ENCODE measurements at places on chromosomes 7 and 10.

DNA sequence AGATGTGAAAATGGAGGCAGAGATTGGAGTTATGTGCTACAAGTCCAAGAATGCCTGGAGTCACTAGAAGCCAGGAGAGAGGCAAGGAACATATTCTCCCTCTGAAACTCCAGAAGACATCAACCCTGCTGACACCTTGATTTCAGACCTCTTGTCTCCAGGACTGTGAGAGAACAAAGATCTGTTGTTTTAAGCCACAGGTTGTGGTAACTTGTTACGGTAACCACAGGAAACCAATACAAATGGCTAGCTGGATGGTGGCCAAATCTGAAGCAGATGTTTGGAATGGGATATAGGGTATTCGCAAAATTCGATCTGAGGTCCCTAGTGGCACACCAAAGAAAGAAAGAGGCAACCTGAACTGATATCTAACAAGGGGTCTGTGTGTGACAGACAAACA is 129.0 kb downstream of the HERPUD2 start:
- DNase-seq = no peak

DNA sequence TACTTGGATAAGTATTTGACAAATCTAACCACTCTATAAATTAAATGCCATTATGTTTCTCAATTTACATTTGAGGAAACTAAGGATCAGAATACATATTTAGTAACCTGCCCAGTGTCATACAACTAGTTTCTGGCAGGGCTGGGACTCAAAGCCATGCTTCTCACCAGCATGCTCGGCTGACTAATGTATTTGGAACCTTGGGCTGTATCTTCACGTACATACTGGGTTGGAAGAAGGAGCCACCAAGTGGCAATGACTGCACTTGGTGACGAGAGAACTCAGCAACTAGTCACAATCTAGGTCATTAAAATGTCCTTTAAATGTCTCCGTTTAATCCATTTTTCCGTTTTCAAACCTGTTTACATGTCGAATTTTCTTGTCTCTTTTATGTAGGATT is 42.9 kb downstream of the CHRM2 start:
- no peak for DNase-seq

GRCh38 chr10:31490858-31491504 is 172.0 kb downstream of the ZEB1 start:
- DNase-seq = no peak

- no peak for DNase-seq
These were observed 136.4 kb downstream of the DYNC2I1 start for GRCh38 chr7:158992759-158993158.

DNA sequence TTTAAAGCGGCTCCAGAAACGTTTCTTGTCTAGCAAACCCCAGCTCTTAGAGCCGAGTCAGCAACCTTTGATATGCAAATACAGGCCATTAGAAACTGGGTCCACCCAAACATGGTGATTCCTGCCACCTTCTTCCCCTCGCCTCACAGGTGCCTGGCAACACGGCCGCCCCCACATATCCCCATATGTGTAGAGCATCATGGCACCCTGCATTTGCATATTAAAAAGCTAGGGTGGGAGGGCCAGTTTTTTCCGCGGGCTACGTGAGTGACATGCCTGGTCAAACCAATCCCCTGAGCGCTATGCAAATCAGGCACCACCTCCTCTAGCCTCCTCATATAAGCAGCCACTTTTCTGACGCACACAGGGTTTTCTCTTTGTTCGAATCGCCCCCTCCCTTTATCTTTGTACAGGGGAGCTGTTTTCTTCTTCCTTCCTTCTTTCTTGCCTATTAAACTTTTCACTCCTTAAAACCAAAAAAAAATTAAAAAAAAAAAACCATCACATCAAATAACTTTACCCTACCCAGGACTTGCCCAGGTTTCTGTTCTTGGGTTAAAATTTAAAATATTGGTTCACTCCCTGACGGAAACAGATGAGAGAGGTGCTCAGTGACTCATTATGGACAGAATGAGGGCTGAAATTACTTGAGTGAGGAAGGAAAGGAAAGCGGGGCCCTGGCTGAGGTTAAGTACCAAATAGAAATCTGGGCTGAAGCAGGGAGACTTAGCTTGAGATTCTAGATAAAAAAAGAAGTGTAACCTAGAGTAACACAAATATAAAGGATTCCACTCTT is 59.8 kb downstream of the COA1 start:
- DNase-seq = no peak

- DNase-seq = no peak
These were observed 27.1 kb upstream of the KCNMA1 start for GRCh38 chr10:77664696-77665095.

- DNase-seq = no peak
These were observed 306.7 kb upstream of the MBL2 start for GRCh38 chr10:53079283-53079682.

GRCh38 chr7:95433952-95434556 is 774 bp downstream of the PON2 start:
- no peak for DNase-seq

- no peak for DNase-seq
These were observed 39.0 kb downstream of the VSTM4 start for GRCh38 chr10:49076319-49076718.

GRCh38 chr7:92205987-92206386 is 27.0 kb upstream of the LRRD1 start:
- no peak for DNase-seq

DNA sequence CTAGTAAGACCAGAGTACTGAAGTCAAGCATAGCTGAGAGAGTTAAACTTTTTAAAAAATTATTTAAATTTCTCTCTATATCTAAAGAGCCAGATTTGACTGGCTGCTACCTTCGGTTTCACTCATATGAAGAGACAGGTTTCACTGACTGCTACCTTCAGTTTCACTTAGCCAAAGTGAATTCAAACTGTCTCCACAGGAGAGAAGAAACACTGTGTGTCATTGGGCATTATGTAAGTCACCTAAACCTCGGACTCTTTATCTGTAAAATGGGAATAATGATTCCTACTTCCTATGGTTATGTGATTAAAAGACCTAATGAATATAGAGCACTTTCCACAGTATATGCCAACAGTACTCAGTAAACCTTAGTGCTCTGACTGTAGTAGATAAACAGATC is 41.6 kb upstream of the MET start:
- DNase-seq = peak; percentile 18

GRCh38 chr10:4013651-4014121 is 228.7 kb upstream of the KLF6 start:
- no peak for DNase-seq

DNA sequence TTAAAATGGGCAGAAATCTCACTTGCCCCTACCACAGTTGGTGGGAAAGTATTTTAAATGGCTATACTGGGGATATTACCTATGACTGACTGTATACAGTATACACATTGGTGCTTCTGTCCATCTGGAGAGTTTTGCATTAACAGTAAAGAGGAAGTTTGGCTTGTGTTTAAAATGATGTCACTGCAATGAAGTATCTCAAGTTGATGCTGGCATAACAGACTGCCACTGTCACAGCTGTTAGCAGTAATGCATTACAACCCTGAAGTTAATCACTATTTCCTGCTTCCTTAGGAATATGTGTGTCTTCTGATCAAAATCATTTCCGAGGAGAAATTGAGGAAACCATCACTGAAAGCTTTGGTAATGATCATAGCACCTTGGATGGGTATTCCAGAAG is 1.9 kb downstream of the DKK1 start:
- DNase-seq = no peak

DNA sequence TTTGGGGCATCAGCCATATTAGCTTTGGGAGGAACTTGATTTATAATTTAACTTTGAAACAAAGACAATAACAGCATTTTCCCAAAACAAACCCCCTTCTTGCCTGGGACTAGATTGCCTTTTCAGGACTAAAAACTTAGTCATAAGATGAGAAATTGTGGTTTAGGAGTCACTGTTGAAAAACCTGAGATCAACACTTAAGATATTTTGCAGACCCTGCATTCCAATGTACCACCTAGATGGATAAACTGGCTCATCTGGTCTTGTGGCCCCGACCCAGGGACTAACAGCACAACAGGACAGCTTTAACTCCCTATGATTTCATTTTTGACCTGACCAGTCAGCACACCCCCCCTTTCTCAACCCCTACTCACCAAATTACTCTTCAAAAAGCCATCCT is 1165.4 kb downstream of the XPNPEP1 start:
- DNase-seq = no peak

- DNase-seq = no peak
These were observed 55.2 kb downstream of the ZNF716 start for GRCh38 chr7:57505176-57505575.

GRCh38 chr10:63886281-63887022 is 365.3 kb downstream of the REEP3 start:
- no peak for DNase-seq

DNA sequence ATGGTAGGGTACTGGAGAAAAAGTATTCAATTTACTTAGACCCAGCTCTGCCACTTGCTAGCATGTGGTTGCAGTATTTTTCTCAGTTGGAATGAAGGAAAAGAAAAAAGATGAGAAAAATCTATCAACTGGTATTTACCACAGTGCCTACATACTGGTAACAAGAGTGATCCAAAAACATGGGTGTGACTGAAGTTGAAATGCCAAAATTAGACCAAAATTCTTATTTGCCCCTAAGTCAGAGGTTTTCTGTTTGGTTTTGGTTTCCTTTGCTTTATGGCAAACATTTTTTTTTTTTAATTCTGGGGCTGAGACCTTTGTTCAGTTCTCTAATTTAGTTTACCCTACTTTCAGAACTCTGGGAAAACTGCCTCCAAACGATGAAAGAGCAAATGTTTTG is 12.3 kb downstream of the HYCC1 start:
- no peak for DNase-seq

DNA sequence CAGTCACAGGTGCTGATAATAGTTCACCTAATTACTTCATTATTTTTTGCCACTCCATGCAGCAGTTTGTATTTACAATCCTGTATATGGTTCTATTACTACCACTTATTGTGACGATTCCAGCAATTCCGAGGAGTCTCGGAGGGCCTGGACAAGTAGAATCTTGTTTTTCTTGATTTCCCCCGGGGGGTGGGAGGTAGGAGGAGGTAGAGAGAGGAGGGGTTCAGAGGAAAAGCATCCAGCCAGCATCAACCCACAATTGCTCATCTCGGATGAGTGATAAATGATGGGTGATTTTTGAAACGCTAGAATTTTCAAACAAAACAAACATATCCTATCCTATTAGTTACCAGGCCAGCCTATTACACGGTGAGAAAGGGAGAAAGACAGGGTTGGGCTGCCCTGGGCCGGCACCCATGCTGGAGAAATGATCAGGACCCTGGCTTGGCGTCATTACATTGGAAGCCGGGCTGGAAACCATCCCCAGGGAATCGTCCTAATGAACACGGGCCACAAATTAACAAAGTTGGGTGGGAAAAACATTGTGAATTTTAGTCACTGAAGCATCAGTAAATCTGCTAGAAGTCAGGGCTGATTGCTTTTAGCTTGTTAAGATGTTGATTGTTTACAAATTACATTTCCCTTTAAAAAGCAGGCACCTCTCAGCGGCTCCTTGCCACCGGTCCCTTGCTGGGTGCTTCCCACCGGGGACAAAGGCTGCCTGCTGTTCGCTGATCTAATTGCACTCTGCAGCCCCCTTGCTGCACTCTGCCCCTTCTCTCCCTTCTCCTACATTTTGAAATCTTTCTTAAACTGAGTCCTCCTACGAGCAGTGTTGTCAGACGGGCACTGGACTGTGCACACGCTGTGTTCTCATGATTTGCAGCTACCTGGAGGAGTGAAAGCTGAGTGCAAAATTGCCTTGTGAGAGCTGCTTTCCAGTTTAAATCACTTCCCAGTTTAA is 95.5 kb downstream of the FAM204A start:
- DNase-seq = no peak

- no peak for DNase-seq
These were observed 12.1 kb upstream of the CDK6 start for GRCh38 chr7:92848441-92848840.

- no peak for DNase-seq
These were observed 207.6 kb upstream of the ZNF32 start for GRCh38 chr10:43856299-43856698.

DNA sequence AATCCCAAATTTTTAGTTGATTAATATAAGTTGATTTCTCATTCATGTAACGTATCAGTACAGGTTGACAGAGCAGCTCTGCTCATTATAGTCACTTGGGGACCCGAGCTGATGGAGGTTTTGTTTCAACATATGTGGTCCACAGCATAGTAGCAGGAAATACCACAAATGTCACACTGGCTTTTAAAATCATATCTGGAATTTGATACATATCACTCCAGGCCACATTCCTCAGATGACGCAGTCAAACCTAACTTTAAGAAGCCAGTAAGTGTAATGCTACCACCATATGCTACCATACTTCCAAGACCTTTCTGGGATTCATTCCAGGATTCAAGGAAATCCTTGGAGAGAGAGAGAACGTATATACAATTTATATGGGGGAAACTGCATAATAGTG is 156.3 kb downstream of the PHF14 start:
- no peak for DNase-seq

DNA sequence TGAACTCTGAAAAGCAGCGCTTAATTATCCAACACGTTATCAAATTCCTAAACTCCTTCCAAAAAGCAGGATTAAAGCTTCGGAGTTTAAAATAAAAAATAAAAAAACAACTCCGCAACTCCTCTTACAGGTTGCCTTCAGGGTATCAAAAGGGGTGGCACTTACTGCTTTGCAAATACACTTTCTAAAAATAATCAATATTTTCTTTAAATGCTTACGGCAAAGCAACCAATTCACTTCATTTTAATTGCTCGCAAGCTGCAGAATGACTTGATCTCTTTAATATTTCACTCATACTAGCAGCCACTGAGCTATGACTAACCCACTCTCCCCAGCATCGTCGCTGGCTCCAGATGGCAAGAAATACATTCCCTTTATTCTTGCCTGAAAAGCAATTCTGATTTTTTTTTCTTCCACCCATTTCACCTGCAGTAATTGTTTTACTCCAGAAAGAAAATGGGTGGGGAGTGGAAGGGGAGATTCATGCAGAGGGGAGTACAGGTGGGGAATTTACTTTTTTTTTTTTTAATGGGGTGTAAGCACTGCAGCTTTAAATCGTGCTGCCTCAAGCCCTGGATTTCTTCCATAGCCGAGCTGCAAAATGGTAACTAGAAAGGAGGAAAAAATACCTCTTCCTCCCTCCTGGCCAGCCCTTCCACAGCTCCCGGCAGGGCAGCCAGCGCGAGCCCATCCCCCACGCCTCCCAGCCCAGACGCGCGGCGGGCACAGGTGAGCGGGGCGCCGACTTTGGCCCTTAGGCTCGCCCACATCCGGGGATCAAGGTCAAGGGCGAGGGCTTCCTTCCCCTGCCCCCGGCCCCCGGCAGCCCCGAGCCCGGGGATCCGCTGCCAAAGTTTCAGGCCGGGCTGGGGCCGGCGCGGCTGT is 54.2 kb upstream of the FHIP2A start:
- no peak for DNase-seq

- DNase-seq = no peak
These were observed 39.8 kb downstream of the NPTX2 start for GRCh38 chr7:98656899-98657298.

GRCh38 chr7:98107313-98107721 is 655 bp downstream of the LMTK2 start:
- DNase-seq = no peak
